ENCODE measurements at places on chromosomes 16 and 17.

GRCh38 chr17:47785538-47786123 lies 36.0 kb downstream of the OSBPL7 start:
- peak; percentile 69 for DNase-seq

DNA sequence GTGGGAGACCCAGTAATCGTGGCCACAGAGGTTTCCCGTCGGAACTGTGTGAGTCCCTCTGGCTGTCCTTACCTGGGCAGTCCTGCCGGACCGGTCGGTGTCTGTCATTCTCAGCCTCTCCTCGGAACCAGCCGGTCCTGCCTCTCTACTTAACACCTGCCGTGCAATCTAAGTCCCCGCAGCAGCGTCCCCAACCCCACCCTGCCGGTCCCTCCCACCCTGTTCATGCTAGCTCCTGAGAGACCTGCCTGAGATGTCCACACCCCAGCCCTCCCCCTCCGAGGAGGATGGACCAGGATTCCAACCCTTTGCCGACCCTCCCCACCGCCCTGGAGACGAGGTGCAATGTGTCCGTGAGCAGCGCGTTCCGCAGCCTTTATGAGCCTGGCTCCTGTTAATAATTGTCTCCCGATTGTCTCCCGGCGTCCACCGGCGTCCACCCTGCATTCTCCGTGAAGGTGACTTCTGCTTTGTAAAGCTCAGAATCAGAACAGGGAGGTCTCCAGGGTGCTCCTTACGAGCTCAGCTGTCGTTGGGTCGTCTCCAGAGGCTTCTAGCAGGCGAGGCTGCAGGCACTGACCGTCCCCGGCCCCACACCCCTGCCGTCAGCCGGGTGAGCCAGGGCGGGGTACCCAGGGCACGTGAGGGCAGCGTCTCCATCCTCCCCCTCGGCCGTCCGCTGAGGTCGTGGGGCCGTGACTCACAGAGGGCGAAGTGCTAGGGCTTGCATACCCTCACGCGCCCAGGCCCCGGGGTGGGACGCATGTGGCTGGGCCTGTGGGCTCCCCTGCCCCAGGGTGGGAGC lies 10.1 kb downstream of the METRNL start:
- no peak for DNase-seq

DNA sequence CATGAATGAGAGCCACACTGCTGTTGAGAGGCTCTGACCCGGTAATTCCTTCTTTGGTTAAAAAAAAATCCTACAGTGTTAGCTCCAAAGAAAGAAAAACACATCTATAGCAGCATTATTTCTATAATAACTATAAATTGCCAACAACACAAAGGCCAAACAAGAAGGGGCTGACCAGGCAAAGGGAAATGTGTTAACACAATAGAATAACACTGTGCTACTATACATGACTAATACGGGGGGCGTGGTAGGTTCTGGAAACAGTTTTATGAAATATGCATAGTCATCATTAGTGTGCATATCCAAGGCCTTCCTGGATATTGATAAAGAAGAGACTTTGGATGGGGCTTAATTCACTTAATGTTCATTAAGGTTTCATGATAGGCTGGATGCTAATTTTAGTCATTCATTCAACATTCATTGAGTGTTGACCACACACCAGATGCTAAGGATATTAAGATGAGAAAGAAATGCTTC lies 50.0 kb upstream of the CCL1 start:
- DNase-seq: peak; percentile 51

GRCh38 chr16:86653285-86654006 lies 75.1 kb downstream of the FOXL1 start:
- no peak for DNase-seq

GRCh38 chr16:68244481-68244902 lies 681 bp upstream of the PLA2G15 start:
- DNase-seq: no peak

- DNase-seq: no peak
Observed at GRCh38 chr17:79581324-79581932, 29.4 kb downstream of the RBFOX3 start.

GRCh38 chr17:43570518-43570928 lies 24.4 kb upstream of the ETV4 start:
- DNase-seq: no peak

- DNase-seq: peak; percentile 96
Observed at GRCh38 chr17:58333736-58334207, 5.2 kb upstream of the TSPOAP1 start.

DNA sequence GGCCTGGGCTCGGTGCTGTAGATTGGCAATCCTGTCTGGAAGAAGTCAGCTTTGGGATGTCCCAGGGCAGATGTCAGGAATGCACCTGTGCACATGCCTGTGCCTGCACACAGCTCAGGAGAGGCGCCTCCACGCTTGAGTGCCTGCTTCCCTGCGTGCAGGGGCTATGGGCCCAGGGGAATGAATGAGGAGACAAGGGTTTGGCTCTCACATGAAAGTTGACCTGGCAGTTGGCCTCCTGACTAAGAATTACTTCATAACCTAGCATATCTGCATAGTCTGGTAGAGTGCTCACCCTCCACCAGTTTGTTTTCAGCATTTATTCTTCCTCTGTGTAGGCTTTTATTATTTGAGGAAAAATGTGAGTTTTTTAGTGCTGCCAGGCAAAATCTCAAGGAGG lies 50.0 kb downstream of the PLD6 start:
- DNase-seq: no peak

DNA sequence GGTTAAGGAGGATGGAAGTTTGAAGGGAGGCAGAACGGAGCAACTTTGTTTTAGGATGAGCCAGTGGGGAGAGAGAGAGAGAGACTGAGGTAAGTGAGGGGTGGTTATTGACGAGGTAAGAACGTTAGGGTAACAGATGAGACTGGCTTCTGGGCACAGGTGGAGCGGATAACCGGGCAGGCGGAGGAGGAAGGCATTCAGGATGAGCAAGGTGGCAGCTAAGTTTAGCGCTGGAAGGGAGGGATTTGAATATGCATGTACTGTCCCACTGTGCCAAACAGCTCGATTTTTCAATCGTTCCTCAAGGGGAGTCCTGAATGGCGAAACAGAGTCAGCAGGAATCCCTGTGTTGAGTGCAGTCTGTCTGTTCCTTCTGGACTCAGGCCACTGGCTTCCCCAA lies 35.8 kb downstream of the CACNG3 start:
- no peak for DNase-seq

DNA sequence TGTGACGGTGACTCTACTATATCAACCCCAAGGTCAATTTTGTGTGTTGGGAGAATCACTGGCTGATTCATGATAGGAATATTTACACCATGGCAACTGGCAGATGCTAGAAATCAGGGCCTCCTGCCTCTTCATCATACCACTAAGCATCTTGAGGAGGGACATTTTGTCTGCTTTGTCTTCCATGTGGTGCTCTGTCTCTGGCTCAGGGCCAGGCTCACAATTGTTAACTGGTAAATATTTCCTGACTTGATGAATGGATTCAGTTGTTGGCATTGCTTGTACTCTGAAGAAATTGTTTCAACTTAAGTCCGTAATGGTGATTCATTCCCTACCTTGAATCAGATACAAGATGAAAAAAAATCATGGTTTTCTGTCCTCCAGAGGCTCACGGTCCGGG lies 292.7 kb downstream of the HAPSTR1 start:
- no peak for DNase-seq

GRCh38 chr17:64457156-64457555 lies 8.2 kb downstream of the MILR1 start:
- no peak for DNase-seq

GRCh38 chr17:64504769-64505339 lies 1.2 kb downstream of the DDX5 start:
- DNase-seq: no peak

- no peak for DNase-seq
Observed at GRCh38 chr17:1490643-1491442, 1.6 kb downstream of the MYO1C start.

Measured in common myeloid progenitor, CD34-positive (primary cell).